Kasumi-1 (cell line): ENCODE measurements at places on chromosomes 1 and 21.

DNA sequence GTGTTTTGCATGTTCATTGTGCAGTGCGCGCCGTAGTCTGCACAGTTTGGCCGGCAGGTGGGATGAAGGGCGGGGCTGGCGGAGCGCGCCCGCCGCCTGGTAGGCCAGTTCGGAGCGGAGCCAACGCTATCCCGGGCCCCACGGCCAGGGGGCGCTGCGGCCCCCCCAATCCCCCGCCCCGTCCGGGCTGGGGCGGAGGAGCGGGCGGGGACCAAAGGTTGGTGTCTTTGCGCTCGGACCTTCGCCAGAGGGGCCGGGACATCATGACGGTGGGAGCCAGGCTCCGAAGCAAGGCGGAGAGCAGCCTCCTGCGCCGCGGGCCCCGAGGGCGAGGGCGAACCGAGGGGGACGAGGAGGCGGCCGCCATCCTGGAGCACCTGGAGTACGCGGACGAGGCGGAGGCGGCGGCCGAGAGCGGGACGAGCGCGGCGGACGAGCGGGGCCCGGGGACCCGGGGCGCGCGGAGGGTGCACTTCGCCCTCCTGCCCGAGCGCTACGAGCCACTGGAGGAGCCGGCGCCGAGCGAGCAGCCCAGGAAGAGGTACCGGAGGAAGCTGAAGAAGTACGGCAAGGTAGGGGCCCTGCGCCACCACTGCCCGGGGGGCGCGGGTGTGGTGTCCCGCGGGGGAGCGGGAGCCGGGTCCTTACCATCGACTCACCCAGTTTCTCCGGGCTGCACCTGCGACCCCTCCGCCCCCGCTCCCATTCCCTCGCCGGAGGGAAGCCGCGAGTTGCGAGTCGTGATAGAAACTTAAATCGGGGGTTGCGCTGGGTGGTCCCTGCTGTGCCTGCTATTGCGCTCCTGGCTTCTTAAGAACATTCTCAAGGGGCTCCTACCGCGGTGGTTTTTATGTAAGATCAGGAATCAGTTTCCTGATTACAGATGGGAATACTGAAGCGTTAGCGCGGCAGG is at the start of gene C1orf115:
Gene C1orf115 (plus strand): TSS at position 224 of the 913 bp plus-strand sequence. CDS start 40 bp downstream, at position 264.
- no peak for DNase-seq

GRCh38 chr1:40394491-40395172 is 21.1 kb downstream of the SMAP2 start:
- peak; percentile 34 for DNase-seq

DNA sequence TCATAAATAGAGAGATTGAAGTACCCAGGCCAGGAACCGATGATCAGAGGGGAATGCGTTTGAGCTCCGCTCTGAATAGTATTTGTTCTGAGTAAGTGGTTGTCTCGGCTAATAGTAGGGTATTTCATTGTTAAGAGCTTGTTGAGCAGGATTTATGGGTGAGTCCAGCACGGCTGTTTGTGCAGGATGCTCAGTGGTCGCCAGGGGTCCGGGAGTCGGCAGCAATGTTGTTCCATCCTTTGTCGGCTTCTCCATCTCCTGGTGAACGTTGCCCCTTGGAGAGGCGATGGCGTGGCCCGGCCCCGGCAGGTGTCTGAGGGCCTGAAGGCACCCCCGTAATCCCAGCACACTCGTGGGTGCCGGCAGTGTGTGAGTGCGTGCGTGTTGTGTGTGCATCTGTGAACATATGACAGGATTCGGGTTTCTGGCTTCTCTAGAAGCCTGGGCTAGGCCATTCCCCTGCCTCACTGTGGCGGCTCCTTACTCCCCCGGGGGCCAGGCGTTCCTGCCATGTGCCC is 160.8 kb upstream of the ARHGEF16 start:
- DNase-seq: no peak

DNA sequence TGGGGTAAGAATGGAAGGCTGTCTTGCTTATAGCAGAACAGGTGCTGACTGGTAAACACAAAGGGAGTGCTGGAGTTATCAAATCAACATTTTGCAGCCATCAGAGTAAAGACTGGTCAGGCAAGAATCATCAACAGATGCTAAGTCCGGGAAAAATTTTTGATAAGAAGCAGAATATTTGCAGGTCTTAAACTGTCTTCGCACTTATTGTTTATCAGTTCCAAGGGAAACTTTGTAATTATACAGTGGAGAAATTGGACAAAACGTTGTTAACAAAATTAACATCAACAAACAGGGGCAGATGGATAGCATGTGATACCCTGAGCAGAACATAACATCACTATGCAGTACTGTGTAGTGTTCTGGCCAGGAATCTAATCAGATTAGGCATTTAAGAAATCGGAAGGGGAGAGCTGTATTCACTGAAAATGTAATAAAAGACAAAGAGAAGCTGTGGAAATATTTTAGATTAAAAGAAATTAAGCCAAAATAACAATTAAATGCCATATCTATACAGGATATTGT is 127.1 kb downstream of the DAB1 start:
- DNase-seq: no peak

DNA sequence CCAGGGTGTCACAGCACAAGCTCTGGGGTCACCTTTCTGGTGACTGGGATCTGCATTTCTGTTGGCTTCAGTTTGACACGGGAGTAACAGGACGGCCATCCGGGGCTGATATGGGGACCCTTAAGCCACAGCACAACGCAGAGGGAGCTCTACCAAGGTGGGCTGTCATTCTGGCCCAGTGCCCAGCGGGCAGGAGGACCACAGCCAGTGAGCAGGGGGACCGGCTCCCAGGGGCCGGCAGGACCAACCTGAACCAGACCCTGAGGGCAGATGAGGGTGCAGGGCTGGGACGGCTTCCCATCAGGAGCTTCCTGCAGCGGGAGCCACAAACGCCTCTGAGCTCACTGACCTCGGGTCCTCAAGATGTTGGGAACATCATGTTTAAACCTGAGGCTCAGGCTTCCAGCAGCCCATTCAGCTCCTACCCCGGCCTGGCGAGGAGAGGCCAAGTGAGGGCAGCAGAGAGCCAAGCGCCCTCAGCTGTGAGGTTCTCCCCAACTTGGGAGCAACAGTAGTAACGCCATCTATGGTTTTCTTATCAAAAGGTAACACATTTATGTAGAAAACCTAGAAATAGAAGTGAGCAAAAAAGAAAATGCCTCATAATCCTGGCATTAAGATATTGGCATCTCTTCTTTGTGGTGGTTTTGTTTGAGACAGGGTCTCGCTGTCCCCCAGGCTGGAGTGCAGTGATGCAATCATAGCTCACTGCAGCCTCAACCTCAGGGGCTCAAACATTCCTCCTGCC is 26.8 kb downstream of the TMEM201 start:
- DNase-seq: peak; percentile 62

DNA sequence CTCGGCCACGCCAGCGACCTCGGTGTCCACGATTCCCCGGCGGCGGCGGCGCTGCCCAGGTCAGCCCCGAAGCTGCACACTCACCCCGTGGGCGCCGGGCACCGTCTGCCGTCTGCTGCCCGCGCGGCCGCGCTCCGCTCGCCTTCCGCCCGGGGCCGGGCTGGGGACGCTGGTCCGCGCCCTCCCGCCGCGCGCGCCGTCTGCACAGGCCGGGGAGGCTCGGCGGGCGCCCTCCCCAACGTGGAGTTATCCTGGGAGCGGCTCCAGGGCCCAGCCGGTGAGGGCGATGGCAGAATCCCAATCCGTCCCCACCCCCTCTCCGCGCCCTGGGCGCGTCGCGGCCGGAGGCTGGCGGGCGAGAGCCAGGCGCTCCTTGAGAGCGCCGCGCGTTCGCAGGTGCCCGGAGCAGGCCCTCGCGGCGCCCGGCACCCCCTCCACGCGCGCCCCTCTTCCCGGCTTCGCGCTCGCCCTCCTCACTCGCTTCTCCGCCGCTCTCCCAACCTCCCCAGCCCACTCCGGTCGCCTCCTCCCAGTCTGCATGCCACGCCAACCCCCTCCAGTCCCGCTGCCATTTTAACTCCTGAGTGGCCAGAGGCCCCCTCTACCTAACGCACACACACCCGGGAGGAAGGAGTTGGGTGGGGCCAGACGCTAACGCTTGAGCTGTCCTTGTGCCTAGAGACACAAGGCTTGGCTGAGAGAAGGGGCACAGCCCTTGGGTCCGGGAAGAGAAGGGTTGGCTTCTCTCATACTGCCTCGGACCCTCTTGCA is at the start of gene LRRN2:
Gene LRRN2 (minus strand): TSS at position 503 of the 771 bp plus-strand sequence. CDS start 65,746 bp downstream, outside the sequence.
- DNase-seq: no peak

DNA sequence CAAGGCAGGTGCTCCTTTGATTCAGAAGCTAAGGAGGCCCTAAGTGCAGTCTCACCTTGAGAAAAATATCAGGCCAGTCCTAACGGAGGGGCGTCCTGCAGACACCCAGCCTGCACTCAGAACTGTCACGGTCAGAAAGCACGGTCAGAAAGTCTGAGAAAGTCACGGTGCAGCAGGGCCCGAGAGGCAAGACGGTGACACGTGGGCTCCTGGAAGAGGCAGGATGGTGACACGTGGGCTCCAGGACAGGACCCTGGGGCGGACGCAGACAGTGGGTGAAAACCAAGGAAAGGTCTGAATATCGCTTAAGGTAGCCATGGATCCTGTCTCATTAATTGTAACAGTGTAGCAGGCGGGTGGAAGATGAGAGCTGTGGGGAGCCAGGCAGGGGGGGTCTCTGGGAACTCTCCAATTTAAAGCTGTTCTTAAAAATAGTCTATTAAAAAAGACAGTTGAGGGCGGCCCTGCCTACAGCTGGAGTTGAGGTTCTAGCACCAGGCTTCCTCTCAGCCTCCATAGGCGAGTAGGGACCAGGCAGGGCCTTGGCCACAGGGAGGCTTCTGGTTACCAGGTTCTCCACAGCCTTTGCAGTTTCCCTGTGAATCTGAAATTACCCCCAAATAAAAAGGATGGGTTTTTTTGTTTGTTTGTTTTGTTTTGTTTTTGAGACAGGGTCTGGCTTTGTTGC is 65.2 kb downstream of the FAAP20 start:
- DNase-seq: no peak

- DNase-seq: peak; percentile 55
These were observed 19.9 kb upstream of the ABCB10 start for GRCh38 chr1:229578168-229579058.

- DNase-seq: no peak
These were observed 18.7 kb upstream of the PLA2G5 start for GRCh38 chr1:20051218-20051829.

- no peak for DNase-seq
These were observed 197.4 kb downstream of the SETD4 start for GRCh38 chr21:35862969-35863368.
